ENCODE measurements at places on chromosomes 7 and 10. TPM values are rescaled to one million over a fixed set of nuclear protein-coding genes. Genes with fewer than 3 reads are reported as not detected.

The DMBT1 gene
- not detected for total RNA-seq

The JAKMIP3 gene
- 0.99 TPM for total RNA-seq

GRCh38 chr10:33819206-33819605 is 484.7 kb upstream of the NRP1 start:
- DNase-seq, result no peak

GRCh38 chr10:43420369-43421200 is 11.6 kb upstream of the HNRNPF start:
- DNase-seq, result peak; percentile 92

DNA sequence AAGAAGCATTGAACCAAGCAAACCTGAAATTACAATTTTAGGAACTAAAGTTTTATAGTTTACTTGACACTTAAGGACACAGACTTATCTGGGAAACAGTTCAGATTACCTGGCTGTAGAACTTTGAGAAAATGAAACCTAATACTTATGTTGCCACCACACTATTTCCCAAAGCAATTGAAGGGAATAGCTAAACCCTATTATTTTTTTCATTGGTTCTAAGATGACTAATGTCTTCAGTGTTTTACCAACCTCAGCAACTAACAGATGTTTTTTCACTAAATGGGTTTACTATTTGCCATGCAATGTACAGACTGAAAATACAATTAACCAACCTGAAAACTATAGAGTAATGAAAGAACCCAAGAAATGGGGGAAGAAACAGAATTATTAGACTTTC is 689.6 kb downstream of the SORCS1 start:
- DNase-seq, result no peak

GRCh38 chr10:59817773-59818172 is 64.5 kb upstream of the MRLN start:
- no peak for DNase-seq

- DNase-seq, result no peak
These were observed 40.4 kb downstream of the PROSER2 start for GRCh38 chr10:11863353-11864109.

DNA sequence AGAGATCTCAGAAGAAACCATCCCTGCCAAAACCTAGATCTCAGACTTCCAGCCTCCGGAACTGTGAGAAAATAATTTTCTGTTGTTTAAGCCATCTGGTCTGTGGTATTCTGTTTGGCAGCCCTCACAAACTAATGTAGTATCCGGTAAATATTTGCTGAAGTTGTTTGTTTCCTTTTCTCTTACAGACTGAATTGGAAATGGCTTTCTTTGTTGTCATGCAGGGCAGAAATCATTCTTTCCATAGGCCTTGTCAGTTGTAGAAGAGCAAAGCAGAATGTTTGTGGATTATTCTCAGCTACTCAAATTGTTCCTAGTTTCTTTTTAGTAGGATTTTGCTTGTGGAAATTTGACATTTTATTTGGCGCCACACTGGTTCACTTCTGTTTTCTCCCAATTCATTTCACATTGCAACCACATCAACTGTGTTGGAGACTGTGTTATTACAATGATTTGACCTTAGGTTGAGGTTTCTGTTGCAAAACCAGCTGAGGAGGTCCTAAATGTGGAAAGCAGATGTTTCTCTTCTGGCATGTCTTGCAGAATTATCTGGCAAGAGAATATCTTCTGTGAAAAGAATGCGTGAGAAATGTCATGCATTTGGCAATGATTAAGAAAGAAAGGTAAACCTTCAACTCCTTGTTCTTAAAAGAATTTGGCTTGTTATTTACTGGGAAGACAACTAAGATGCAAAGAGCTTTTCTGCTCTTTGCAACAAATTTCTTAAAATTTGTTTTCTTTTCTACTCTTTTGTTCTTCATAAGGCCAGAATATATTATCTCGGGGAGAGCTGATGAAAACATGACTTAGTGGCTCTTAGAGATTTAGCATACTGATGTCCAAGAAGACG is 25.8 kb downstream of the ACTA2 start:
- peak; percentile 24 for DNase-seq

GRCh38 chr10:19663344-19663743 is 152.9 kb upstream of the PLXDC2 start:
- DNase-seq, result no peak

DNA sequence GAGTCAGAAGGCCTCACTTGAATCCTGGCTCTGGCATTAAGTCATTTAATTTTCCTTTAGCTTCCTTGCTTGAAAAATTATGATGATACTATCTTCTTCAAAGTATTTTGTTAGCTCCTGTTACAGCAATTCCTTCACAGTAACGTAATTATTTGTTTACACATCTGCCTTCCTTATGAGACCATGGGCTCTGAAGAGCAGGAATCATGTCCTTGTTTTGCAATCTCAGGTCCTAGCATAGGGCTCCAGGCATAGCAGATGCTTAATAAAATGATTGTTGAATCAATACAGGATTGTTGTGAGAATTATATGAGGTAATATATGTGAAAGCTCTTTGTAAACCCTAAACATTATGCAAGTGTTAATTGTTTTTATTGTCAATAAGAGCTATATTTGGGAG is 25.5 kb downstream of the KLHDC10 start:
- no peak for DNase-seq

DNA sequence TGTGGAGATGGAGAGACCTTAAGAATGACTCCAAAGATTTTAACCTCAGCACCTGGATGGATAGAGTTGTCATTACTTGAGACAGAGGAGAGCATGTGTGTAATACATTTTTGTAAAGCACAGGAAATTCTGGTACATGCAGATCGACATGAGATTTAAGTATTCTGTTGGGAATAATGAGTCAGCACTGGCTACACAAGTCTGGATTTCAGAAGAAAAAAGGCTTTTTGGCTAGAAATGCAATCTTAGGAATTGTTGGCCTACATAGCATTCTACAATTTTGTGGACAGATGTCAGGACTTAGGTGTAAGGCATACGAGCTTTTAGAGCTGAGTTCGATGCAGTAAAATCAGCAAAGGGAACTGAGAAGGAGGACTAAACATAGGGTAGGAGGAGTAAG is 24.1 kb upstream of the ANKRD30A start:
- no peak for DNase-seq

GRCh38 chr7:106522696-106523095 is 138.3 kb downstream of the CCDC71L start:
- no peak for DNase-seq

GRCh38 chr10:78481842-78482241 is 448.2 kb downstream of the RPS24 start:
- no peak for DNase-seq

GRCh38 chr7:158907390-158907789 is 51.0 kb downstream of the DYNC2I1 start:
- DNase-seq, result no peak

DNA sequence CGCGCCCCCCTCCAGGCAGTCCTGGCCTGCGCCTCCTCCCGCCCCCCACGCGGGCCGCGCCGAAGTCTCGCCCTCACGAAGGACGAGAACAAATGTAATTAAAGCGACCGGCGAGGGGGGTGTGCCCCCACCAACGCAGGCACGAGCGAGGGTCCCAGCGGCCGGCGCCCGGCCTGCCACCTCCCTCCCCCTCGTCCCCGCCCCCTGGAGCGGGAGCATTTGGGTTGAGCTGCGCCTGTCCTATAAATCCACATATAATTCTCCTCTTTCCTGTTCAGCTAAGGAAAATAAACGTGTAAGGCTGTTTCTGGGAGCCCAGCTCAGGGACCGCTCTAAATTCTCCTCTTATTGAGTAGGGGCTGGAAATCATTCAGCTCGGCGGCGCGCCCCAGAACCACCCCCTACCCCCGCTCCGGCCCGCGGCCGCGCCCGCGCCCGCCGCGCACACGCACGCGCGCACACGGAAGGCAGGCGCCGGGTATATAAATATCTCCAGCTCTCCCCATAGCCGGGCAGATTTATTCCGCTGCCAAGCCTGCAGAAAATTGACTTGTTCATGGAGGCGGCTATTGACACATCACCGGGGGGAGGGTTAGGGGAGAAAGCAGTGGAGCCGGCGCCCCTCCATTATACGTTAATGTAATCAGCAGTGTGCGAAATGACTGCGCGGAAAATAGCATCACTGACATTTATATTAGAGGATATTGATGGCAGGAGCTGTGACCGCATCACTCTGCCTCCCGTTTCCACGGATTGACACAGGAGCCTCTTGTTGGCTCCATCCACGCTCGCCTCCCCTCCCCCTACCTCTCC is 61.6 kb upstream of the BTRC start:
- DNase-seq, result peak; percentile 28

GRCh38 chr10:45607276-45607675 is 65.3 kb downstream of the ZFAND4 start:
- DNase-seq, result no peak

DNA sequence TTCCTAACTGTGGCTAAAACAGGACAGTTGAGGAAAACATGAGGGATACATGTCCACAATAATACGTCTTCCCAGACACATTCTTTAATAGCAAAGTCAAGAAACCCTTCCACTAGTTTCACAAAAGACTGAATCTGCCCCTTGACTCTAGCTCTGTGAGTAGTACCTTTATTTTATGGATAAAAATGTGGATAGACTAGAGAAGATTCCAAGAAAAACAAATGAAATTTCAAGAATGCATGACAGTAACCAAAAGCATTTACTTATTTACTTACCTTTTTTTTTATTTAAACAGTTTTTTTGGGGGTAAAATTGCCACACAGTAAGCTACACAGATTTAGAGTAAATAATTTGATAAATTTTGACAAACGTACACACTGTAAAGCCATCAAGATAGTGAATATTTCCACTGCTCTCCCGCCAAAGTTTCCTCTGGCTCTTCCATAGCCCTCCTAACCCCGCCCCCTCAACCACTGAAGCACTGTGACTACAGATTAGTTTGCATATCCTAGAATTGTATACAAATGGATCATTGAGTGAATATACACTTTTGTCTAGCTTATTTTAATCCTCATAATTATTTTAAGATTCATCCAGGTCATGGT is 420.4 kb upstream of the ZMIZ1 start:
- DNase-seq, result peak; percentile 76

DNA sequence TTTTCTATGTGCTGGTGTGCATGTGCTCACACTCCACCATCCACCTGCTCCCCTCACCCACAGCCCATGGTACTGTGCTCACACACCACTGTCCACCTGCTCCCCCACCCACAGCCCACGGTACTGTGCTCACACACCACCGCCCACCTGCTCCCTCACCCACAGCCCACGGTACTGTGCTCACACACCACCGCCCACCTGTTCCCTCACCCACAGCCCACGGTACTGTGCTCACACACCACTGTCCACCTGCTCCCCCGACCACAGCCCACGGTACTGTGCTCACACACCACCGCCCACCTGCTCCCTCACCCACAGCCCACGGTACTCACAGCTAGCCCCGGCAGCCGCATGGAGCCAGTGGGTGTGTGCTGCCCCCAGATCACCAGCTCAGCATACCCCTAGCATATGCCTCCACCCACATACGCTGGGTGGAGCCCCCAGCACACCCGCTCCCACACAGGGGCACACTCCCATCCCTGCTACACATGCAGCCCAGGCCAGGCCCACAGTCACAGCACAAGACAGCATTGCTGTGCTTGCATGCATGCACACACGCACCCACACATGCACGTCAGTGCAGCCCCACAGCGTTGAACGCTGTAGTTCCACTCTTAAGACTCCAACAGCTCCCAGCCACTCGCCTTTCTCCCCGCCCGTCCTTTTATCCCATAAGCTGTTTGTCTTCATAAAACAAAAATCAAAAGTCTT is 62.0 kb downstream of the PAX2 start:
- DNase-seq, result no peak

- no peak for DNase-seq
These were observed 176.1 kb upstream of the KLF14 start for GRCh38 chr7:130909881-130910672.

GRCh38 chr10:100653957-100654781 is 91.2 kb upstream of the PAX2 start:
- peak; percentile 51 for DNase-seq

DNA sequence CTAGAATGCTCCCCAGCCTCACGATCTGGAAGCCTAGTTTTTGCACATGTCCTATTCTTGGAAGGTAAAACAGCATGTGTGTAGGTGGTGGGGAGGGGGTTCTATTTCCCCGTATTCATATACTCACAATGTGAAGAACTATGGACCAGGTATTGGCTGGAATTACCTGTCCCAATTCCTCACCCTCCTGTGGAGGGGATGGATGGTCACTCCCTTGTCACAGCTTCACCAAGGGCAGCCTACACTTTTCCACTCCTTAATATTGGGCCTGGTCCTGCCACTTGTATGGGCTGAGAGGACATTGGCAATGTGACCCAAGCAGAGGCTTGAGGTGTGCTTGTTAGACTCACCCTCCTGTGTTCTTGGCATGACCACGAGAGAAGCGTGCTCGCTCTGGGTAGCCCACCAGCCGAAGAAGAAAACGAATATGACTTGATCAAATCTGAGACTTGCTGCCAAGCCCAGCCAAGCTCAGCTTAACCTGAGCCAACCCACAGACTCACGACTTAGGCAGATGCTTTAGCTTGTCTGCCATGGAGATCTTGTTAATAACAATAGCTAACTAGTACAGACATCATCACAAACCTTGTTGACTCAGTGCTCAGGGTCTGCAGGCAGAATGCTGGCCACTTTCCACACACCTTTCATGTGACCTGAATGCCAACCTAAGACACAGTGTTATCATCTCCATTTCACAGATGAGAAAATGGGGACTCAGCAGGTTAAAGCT is 17.2 kb downstream of the ZNF488 start:
- DNase-seq, result no peak

All from MG63 (cell line).